Spleen (tissue), 13 donors: ENCODE measurements at places on chromosomes 2 and 18.

DNA sequence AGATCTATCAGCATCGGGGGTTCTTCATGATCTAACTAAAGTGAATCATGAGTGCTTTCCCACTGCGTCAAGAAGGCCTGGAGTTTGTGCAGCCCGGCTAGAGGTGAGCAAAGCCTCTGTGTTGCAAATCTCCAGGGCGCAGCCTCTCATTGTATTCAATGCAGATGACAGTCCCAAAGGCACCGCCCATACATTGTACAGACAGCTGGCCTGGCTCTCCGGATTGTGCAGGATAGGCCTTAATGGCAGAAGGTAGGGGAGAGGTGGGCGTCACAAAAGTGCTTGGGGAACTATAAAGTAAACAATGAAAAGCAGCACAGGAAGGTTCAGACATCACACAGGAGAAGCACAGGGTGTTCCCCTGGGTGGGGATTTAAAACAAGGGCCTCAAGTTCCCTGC lies 907 bp upstream of the GYPC start:
- H3K27me3 ChIP-seq = no peaks in the 10 kb centered on the region
- peaks cover 46% of the 10 kb centered on the region for H3K4me1 ChIP-seq
- H3K36me3 ChIP-seq = peaks cover 4% of the 10 kb centered on the region
- H3K27ac ChIP-seq = peak overlapping the region; percentile 84
- no peak for DNase-seq

- H3K36me3 ChIP-seq = no peaks in the 10 kb centered on the region
- no peak overlapping the region for H3K4me3 ChIP-seq
- peak; percentile 57 for DNase-seq
- H3K27ac ChIP-seq = no peak overlapping the region
- H3K4me1 ChIP-seq = peaks cover 8% of the 10 kb centered on the region
Measured at GRCh38 chr2:232609607-232610006, 23.8 kb upstream of the EFHD1 start.

DNA sequence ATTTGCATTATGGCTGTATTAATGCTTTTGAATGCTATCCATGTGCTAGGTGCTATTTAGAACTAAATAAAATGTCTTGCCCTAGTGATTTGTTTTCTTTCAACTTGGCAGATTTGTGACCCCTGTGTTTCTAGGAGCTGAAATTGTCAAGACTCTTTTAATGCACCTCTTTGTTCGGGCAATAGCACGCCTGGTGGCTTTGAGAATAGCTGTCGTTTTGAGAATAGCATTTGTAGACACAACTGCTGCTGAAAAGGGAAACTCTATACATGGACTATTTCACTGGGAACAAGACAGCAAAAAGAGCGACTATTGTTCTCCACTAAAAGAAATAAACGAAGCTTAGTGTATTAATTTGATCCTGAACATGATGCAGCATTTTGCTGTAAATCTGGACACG lies 352.1 kb upstream of the ZNF521 start:
- no peaks in the 10 kb centered on the region for H3K36me3 ChIP-seq
- H3K4me1 ChIP-seq = no peaks in the 10 kb centered on the region
- no peak overlapping the region for H3K27ac ChIP-seq
- H3K4me3 ChIP-seq = no peak overlapping the region

DNA sequence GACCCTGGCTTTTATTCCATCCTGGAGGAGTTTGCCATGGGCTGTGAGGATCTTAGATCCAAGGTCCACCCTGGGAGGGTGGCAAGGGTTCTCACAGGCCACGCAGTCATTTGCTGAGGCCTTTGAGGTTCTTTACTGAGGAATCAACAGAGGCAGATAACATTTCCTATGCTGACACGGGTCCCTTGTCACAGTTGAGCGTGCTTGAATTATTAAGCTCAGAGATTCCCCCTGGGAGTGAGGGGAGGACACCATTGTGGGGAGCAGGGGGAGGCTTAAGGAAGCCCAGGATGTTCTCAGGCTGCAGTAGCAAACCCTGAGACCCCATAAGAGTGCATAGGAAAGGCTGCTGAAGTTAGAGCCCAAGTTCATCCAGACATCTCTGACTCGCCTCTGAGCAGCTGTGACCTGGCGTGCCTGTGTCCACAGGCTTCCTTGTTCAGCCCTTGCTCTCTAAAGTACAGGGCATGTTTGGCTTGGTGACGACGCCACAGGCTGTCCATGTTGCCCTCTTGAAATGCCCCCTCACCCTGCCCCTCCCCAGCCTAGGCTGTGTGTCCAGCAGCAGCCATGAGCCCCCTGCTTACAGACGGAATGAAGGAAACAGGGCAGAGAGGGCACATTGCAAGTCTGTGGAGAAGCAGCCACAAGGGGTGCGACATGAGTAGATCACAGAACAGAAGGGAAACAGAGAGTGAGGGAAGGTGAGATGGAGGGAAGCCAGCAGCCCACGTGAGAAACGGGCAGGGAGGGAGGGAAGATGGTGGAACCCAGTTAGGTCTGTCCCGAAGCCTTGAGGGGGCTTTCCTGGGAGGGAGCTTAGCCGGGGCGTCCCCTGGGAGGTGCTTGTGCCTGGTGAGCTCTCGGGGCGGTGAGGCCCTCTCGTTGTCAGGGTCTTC lies 34.0 kb downstream of the NAPG start:
- H3K36me3 ChIP-seq = peaks cover 17% of the 10 kb centered on the region
- no peak overlapping the region for H3K27ac ChIP-seq
- H3K4me1 ChIP-seq = peaks cover 12% of the 10 kb centered on the region
- DNase-seq = no peak
- no peak overlapping the region for H3K4me3 ChIP-seq

- no peak overlapping the region for H3K4me3 ChIP-seq
- H3K36me3 ChIP-seq = no peaks in the 10 kb centered on the region
- H3K4me1 ChIP-seq = peaks cover 22% of the 10 kb centered on the region
- no peak overlapping the region for H3K27ac ChIP-seq
- no peaks in the 10 kb centered on the region for H3K27me3 ChIP-seq
- DNase-seq = no peak
Measured at GRCh38 chr2:37554155-37554510, 117.3 kb downstream of the CDC42EP3 start.

DNA sequence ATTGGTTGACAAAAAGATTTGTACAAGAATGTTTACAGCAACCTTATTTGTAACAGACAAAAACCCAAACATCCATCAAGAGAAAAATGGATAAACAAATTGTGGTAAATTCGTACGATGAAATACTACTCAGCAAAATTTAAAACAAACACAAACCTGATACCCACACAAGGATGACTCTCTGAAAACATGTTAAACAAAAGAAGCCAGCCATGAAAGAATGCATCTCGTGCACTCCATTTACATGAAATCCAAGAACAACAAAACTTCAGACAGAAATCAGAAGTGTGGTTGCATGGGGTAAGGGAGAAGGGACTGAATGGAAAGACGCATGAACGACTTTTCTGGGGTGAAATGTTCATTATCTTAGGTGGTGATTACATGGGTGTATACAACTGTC lies 93.4 kb downstream of the SLC25A12 start:
- no peak overlapping the region for H3K27ac ChIP-seq
- no peaks in the 10 kb centered on the region for H3K27me3 ChIP-seq
- H3K4me3 ChIP-seq = no peak overlapping the region
- DNase-seq = no peak
- H3K4me1 ChIP-seq = no peaks in the 10 kb centered on the region

- no peaks in the 10 kb centered on the region for H3K4me1 ChIP-seq
- no peak for DNase-seq
- no peaks in the 10 kb centered on the region for H3K27me3 ChIP-seq
- H3K4me3 ChIP-seq = no peak overlapping the region
- H3K36me3 ChIP-seq = no peaks in the 10 kb centered on the region
Measured at GRCh38 chr2:22347306-22347705, 1037.7 kb upstream of the KLHL29 start.

DNA sequence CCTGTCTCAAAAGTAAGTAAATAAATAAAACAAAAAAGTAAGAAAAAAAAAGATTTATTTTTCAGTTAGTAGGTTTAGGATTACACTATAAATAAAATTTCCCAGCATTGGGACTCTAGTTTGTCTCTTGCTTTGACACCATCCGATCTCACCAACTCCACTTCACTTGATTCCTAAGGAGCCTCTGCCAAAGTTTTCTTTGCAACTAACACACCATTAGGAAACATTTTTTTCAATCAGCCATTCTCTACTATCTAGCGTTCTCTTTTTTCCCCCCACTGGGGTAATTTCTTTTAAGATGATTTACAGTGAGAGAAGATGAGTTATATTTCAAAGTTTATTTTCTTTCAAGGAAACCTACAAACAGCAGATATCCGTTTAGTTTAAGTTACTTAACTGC lies 10.6 kb upstream of the NEMP2 start:
- DNase-seq = no peak
- H3K4me1 ChIP-seq = no peaks in the 10 kb centered on the region
- H3K36me3 ChIP-seq = no peaks in the 10 kb centered on the region
- no peaks in the 10 kb centered on the region for H3K27me3 ChIP-seq
- H3K4me3 ChIP-seq = no peak overlapping the region

DNA sequence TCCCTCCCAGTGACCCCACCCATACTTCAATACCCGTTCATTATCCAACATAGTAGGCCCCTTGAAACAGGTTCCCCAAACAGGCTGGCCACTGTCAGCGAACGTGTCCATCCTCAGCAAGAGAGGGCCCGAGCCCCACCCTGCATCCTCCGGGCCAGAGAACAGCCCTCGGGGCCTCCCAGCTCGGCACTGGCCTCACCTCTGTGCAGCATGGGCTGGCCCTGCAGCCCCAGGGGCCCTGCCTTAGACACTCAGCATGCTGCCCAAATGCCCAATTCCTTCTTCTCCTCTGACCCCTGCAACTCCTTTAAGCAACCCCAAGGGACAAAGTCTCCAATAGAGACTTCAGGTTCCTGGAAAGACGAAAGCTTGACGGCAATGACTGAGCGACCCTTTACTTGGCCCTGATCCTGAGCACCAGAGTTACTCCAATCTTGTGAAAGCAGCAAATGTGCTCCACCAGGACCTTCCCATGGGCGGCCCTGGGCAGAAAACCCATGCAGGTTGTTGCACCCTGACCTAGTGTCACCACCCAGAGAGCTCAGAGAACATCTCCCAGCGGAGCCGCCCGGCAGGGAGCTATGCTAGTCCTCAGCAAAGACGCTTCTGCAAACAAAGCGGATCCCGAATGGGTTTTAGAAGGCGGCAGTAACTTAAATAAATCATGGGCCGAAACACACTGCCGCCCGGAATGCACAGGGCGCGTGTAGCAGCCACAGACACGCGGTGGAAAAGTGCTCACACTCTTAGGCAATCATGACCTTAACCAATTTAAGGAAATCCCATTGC lies 782 bp downstream of the COL6A3 start:
- H3K4me1 ChIP-seq = no peaks in the 10 kb centered on the region
- DNase-seq = no peak
- H3K36me3 ChIP-seq = no peaks in the 10 kb centered on the region
- H3K27ac ChIP-seq = peak overlapping the region; percentile 16

DNA sequence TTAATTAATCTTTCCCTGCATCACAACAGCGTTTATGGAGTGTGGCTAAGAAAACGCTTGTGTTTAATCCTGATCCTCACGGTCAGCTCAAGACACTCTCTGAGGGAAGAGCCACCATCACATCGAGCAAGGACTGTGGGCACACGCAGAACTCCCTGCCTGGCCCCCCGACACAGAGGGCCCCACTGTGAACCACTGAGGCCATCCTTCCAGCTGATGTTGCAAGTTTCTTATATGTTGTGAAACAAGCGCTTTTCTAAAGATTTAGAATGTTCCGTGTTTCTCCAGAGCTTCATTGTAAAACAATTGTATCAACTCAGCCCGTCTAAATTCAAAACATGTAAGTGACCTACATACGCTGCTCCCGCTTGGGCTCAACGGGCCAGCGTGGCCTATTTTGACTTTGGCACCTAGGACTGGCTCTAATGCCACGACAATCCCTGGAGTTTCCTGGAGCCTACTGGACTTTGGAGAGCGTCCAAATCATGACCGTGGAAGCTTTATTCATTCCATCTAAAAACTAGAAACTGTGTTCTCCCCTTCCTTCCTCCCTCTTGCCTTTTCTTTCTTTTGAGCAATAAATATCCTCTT lies 34.9 kb downstream of the SERPINE2 start:
- no peaks in the 10 kb centered on the region for H3K4me1 ChIP-seq
- no peaks in the 10 kb centered on the region for H3K36me3 ChIP-seq
- H3K27me3 ChIP-seq = no peaks in the 10 kb centered on the region
- no peak overlapping the region for H3K27ac ChIP-seq

DNA sequence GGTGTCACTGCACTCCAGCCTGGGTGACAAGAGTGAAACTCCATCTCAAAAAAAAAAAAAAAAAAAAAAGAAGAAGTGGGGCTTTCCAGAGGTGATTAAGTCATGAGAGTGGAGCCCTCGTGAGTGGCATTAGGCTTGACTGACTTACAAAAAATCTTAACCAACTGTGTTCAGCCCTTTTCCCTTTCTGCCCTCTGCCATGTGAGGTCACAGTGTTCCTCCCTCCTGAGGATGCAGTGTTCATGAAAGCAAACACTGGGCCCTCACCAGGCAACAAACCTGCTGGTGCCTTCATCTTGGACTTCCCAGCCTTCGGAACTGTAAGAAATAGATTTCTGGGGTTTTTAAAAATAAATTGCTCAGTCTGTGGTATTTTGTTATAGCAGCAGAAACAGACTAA lies 37.0 kb upstream of the METTL21A start:
- no peaks in the 10 kb centered on the region for H3K36me3 ChIP-seq
- H3K4me1 ChIP-seq = peaks cover 43% of the 10 kb centered on the region
- H3K27me3 ChIP-seq = no peaks in the 10 kb centered on the region

GRCh38 chr2:119349289-119349688 lies 17.3 kb downstream of the C2orf76 start:
- no peak overlapping the region for H3K4me3 ChIP-seq
- no peaks in the 10 kb centered on the region for H3K36me3 ChIP-seq
- no peaks in the 10 kb centered on the region for H3K4me1 ChIP-seq
- no peak for DNase-seq
- H3K27me3 ChIP-seq = no peaks in the 10 kb centered on the region

DNA sequence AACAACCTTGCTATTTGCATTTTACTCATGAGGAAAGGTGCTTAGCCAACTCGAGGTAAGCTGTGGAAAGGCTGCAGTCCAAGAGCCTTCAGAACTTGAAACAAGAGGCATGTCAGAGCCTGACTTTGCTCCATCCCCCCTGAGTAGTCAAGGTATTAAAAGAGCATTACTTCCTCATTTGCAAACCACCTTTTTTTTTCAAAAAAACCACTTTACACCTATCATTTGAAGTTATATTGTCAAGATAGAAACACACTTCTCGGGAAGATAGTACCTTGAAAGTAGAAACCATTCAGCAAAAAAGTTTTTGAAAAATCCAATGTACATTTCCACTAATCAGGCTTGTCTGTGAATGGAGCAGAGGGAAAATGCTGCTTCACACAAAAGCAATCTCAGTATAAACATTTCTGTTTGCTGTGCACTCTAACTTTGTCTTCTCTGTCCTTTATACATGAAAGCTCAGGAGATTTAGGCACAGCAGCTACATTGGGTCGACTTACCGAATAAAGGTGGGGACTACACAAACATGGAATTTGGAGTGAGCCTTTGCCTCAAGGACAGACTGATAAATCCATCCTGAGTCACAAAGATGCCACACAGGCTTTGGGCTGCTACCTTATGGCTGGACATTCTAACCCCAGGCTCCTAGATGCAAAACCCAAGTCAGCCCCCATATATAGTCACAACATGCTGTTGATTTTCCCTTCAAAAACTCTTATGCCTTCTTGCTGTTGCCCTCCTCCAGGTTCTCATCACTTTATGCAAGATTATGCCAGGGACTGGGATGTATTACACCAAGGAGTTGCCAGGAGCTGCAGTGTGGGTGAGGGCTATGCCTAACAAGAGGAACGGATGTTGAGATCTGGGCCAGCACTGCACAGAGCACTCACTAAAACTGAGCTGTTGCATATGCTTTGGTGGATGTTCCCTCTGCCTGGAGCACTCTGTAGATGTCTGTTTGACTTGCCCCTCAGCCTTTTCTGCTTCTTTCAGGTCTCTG lies 41.4 kb upstream of the EML4 start:
- H3K27me3 ChIP-seq = no peaks in the 10 kb centered on the region
- peak overlapping the region; percentile 48 for H3K27ac ChIP-seq
- no peaks in the 10 kb centered on the region for H3K36me3 ChIP-seq
- H3K4me3 ChIP-seq = no peak overlapping the region
- H3K4me1 ChIP-seq = peaks cover 100% of the 10 kb centered on the region
